Endodermal cell (in vitro differentiated cells): ENCODE measurements at places on chromosomes 1 and 21. TPM values are rescaled to one million over a fixed set of nuclear protein-coding genes. Genes with fewer than 3 reads are reported as not detected.

DNA sequence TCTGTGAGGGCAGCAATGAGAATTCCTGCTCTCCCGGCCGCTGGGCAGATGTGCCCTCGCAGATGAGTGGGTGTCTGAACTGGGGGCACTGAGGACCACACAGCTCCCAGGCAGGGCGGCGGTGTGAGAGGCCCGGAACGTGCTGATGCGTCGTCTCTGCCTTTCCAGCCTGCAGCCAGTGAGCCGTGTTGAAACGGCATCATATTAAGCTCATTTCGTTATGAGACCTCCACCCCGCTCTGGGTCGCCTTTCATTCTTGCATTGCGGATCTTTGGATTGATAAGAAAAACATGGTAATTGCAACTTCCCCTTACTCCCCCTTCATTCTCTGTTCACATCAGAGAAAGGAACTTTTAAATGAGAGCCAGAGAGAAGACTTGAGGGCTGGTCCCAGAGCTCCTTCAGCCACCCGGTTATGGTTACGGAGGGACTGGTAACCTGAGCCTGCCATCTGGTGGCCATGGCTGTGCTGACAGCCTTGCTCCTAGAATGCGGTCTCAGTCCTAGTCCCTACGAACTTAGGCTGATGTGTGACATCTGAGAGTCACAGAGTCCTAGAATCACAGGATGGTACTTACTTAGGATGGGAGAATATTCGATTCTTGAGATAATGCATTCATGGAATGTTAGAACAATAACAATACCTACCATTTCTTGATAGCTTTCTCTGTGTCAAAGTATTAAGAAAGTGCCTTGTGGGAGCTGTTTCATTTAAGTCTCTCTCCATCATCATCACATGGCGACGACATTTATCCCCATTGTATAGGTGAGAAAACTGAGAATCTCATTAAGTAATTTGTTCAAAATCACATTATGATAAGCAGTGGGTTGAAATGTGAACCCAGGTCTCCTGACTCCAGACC is 271.0 kb downstream of the TRABD2B start:
- peak; percentile 93 for DNase-seq
- H3K27ac ChIP-seq = no peak overlapping the region
- H3K4me3 ChIP-seq = no peak overlapping the region
- H3K36me3 ChIP-seq = no peaks in the 10 kb centered on the region

DNA sequence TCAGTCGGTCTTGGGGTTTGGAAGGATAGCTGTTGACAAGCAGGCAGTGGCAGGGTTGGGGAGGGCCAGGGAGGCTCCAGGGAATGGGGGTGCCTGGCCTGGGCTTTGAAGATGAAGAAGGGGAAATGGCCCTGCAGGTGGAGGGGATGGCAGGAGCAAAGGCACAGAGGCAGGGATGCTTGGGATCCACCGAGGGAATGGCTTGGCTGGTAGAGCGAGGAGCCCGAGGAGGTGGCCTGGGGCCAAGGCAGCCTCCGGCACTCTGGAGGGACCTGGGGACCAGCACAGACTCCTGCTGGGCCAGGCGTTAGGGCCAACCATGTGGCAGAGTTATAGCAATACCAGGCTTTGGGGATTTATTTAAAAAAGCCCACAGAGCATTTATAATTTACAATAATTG is 62.9 kb upstream of the EDN2 start:
- no peak overlapping the region for H3K4me3 ChIP-seq
- H3K27ac ChIP-seq = no peak overlapping the region
- no peaks in the 10 kb centered on the region for H3K4me1 ChIP-seq
- no peaks in the 10 kb centered on the region for H3K36me3 ChIP-seq
- no peak for DNase-seq

DNA sequence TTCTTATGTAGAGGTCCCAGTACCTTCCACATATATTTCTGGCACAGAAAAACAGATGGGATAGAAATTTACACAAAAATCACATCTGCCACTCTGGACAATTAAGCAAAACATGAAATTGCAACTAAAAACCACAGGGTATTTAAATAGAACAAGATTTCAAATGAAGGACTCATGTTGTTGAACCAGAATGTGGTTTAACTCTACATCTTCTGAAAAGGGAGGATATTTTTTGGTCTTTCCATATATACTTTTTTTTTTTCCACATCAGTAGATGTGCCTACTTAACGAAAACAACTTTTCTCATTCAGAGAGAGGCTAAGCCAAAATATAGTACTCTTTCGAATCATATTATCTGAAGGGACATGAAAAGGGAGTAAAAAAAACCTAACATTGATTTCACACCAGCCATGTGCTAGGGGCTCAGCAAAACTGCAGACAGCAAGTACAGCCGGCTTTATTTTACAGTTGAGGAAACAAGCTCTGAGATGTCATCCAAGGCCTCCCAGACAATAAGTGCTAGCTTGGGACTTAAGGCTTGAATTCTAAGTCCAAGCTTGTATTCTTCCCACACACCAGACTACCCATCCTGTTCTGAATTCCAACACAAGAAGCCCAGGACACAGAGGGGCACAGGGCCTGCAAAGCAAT is 208.9 kb downstream of the PBX1 start:
- no peak overlapping the region for H3K4me3 ChIP-seq
- no peaks in the 10 kb centered on the region for H3K27me3 ChIP-seq
- no peaks in the 10 kb centered on the region for H3K36me3 ChIP-seq
- no peak overlapping the region for H3K27ac ChIP-seq
- DNase-seq = no peak

PCAT6 gene
- 3.1 to 16.5 TPM (median 5.0 TPM) in 3 replicates for total RNA-seq

DNA sequence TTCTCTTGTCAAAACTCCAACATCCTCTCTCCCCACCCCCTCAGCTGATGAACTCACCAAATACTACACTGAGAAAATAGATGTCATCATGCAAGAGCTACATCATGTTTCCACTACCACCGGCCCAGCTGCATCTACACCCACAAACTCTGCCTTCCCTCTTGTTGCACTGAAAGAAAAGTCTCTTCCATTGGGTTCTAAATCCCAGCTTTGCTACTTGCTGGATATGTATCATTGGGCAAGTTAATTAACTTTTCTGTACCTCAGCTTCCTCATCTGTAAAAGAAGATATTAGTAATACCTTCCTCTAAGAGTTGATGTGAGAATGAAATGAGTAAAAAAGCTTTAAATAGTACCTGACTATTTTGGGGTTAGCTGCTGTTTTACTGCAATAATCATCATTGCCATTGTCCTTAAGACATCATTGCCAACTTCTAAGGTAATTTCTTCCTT is 108.6 kb downstream of the OLFML2B start:
- no peaks in the 10 kb centered on the region for H3K27me3 ChIP-seq
- H3K4me1 ChIP-seq = peaks cover 4% of the 10 kb centered on the region
- no peak for DNase-seq
- no peak overlapping the region for H3K27ac ChIP-seq
- H3K36me3 ChIP-seq = no peaks in the 10 kb centered on the region

DNA sequence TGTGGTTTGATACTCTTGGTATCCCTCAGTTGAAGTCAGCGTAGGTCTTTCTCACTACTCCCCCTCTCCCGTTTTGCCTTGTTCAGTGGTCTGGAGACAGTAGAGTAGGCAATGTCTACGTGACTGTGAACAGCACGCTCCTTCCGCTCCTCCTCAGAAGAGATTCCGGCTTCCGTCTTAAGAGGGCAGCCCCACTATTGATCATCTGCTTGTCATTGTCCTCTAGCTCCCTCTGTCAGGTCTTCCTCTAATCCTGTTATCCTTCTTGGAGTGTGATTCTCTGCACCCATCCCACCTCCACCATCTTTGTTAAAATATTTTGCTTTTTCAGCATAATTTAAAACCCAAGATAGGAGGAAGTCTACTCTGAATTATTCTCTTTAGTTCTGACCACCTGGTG is 129.9 kb upstream of the KCNK2 start:
- H3K27ac ChIP-seq = no peak overlapping the region
- H3K4me1 ChIP-seq = no peaks in the 10 kb centered on the region
- H3K4me3 ChIP-seq = no peak overlapping the region

DNA sequence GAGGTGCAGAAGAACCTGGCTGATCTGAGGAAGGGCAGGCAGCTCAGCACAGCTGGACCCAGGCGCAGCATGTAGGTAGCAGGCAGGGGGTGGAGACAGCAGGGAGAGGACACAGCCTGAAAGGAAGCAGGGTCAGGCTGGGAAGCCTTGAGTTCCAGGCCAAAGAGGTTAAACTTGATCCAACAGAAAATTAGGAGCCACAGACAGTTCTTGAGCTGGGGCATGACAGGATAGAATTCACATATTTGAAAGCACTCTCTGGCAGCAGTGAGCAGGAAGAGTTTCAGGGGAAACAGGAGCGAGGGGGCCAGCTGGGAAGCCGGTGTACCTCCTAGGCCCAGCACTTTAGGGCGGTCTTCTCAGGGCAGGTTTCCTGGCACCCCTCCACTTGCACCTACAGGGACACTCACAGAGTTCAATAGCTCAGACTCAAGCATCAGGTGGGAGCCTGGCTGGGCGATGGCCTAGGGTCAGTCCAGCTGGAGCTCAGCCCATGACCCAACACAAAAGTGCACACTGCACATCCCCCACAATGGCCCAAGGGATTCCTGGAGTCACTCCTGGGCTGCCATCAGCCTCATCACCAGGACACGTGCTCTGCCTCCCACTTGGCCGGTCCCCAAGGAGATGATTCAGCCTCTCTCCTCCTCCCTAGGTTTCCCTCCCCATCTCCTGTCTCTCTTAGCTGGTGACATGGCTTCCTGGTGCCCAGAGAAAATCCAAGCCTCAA is 22.7 kb downstream of the MATN1 start:
- no peaks in the 10 kb centered on the region for H3K27me3 ChIP-seq
- no peak overlapping the region for H3K27ac ChIP-seq
- no peaks in the 10 kb centered on the region for H3K36me3 ChIP-seq
- H3K4me3 ChIP-seq = no peak overlapping the region
- no peak for DNase-seq
